Urothelium cell line (cell line): ENCODE measurements at places on chromosomes 6 and 20.

GRCh38 chr6:341914-342831, 49.4 kb upstream of the IRF4 start:
- DNase-seq, result no peak

DNA sequence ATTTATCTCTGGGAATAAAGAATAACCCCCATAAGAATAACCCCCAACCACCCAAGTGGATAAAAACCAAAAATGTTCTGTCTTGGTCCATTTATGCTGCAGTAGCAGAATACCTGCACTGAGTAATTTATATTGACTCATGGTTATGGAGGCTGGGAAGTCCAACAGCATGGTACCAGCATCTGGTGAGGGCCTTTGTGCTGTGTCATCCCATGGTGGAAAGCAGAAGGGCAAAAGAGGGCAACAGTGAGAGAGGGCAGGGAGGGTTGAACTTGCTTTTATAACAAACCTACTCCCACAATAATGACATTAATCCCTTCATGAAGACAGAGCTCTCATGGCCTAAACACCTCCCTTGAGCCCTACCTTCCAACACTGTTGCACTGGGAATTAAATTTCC, 133.7 kb downstream of the ERMARD start:
- DNase-seq, result no peak

GRCh38 chr20:24166412-24166811, 177.8 kb upstream of the GGTLC1 start:
- DNase-seq, result no peak

DNA sequence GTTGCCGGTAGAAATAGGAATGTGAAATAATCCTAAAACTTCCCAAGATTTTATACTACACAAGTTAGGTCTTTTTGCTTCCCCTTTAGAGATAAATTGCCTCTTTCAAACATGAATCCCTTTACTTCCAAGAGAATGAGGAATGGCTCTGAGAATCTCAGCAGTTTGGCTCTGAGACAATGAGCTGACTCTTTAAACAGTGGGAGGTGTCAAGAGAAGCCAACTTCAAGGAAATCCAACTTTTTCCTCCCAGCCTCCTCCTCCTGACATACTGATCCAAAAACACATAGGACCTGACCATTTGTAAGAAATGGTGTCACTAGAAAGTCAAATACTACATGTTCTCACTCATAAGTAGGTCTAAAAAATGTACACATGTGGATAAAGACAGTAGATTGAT, 154.2 kb downstream of the ALDH8A1 start:
- DNase-seq, result no peak

DNA sequence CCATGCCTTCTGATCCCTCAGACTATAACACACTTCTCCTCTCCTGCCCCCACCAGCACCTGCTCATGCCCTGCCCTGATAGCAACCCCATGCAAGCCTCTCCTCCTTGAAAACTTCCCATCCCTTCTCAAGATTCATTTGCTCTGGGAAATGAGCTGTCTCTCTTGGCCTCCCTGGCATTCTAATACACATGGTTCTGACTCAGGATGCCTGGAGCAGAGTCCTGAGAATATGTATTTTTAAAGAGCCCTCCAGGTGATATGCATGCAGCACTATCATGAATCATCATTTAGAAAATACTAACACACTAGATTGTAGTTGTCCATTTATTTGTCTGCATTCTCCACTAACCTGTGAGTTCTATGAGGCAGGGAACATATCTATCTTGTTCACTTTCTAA, 26.6 kb downstream of the HDGFL1 start:
- no peak for DNase-seq

DNA sequence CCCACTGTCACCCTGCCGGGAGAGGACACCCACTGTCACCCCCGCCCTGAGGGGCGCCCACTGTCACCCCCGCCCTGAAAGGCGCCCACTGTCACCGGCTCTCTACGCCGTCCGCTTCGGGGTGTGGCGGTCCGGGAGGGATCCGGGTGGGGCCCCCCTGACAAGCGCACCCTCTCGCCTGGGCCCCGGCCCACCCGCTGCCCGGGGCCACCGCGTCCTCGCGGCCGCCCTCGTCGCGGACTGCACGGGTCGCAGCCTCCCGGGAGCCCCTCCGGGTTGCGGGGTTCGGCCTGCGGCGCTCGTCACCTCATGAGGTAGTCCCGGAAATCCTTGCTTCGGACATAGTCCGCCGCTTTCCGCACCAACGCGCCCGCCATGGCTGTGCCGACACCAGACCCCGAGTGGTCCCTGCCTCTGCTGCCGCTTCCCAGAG, 224 bp downstream of the MPC1 start:
- no peak for DNase-seq

DNA sequence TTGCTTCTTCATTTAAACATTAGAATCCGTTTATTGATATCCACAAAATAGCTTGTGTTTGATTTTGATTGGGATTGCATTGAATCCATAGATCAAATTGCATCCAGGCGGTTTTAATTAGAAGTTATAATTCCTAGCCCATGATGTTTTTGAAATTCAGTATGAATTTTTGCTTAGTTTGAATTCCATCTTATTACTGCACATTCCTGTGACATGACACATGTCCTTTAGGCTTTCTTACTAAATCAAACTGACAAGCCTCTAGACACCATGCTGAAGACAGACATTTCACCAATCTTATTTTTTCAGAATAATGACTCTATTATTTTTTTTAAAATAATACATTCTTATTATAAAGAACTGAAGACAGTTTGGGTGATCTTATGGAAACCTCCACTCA, 21.4 kb upstream of the PI16 start:
- DNase-seq, result no peak

DNA sequence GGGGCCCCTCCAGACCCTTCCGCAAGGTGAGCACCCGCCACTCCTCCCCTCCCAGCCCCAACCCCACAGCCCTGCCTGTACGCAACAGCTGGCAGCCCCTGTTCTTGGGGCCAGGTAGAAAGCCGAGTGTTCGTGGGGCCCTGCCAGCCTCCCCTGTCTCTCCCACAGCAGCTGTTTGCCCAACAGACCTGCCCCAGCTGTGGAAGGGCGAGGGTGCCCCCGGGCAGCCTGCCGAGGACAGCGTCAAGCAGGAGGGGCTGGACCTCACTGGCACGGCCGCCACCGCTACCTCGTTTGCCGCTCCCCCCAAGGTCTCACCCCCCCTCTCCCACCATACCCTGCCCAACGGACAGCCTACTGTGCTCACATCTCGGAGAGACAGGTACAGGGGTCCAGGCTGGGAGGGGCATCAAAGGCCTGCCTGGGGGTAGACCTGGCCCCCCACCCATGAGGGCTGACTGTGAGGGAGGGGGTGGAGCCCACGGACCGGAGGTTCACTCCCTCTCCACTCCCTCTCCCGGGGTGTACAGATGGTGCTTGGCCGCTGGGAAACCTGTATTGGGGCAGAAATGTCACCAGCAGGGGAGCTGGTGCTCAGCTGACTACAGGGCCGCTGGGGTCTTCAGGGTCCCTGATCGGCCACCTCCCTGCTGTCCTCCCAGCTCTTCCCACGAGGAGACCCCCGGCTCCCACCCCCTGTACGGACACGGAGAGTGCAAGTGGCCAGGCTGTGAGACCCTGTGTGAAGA, 41.1 kb downstream of the FOXP4 start:
- no peak for DNase-seq

DNA sequence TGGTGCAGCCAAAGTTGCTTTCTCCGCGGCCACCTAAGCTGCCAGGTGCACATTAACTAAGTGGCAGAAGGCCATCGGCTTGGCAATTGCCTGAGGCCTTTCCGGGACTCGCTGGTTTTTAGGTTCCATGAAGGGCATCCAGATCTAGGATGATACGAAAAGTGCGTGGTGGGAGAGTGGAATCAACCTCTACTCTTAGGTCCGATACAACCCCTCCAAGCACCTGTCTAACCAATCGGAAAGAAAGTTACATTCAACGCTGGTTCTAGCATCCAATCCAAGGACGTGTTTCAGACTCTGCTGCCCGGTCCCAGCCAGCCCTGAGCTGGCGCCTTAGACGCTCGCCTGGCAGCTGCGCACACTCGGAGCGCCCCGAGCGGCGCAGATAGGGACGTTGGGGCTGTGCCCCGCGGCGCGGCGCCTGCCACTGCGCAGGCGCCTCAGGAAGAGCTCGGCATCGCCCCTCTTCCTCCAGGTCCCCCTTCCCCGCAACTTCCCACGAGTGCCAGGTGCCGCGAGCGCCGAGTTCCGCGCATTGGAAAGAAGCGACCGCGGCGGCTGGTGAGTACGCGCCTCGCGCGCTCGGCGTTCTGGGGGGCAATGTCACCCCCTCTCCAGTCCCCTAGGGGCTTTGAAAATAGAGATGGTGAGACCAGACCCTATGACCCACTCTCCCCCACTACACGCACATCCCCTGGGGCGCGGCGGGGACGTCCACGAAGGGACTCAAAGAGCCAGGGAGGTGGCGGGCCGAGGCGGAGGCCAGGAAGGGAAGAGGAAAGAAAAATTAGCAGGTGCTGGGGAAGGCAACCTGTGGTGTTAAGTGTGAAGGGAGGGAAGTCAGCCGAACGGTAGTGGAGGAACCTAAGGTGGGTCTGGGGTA, at the start of gene ENPP4:
TSS of gene ENPP4 (plus strand) at position 361 of the 883 bp plus-strand sequence. CDS start 9,595 bp downstream, outside the sequence.
- peak; percentile 96 for DNase-seq
